ENCODE measurements at places on chromosomes 4 and X.

GRCh38 chr4:154084864-154085263 lies 296.0 kb upstream of the SFRP2 start:
- no peak for DNase-seq

DNA sequence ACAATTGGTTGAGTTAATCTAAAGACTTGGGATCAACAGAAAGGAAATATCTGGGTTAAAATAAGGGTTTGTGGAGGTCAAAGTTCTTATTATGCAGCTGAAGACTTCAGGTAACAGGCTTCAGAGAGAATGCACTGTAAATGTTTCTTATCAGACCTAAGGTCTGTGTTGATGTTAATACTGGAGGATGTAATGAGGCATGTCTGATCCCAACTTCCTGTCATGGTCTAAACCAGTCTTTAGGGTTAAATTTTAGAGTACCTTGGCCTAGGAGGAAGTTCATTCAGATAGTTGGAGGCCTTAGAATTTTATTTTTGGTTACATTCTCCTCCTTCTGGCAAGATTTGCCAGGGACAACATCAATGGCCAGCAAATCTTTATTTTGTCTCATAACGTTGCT lies 72.1 kb upstream of the GC start:
- no peak for DNase-seq

- DNase-seq, result no peak
Observed at GRCh38 chrX:153478746-153479145, 8.4 kb upstream of the HAUS7 start.

DNA sequence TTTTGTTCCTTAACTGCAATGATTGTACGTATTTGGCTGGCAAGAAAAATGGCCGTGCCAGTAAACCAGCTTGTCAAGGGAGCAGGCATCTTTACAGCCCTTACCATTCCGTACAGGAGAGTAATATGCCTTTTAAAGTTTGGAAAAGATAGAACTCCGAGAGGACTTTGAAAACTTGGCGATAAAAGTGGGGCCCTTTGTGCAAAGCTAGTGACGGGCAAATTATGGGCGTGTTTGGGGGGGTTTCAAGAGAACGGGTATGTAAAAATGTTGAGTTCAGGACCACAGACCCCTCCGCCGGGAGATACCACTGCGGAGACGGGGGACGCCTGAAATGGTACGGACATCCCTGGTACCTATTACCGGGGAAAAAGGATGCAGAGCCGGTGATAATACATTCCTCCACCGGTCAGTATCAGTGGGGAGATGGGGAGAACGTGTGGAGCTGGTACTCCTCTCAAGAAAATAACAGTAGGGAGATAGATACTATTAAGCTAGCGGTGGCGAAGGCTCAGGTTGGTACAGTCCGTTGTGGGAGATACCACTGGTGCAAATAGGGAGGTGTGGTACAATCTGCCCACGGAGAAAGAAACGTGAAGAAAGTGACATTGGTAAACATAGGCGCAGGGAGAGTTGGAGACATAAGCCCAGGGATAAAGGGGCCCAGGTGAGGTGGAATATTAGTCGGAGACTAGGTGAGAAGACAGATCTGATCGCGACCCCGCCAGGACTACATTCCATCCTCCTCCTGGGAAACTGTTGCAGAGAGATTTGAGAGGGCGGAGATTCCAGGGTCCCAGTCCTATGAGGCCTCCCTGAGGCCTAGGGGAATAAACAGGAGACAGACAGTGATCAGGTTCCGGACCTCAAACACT lies 14.5 kb downstream of the SPACA5 start:
- peak; percentile 51 for DNase-seq

GRCh38 chrX:115553171-115553570 lies 7.8 kb upstream of the PLS3 start:
- no peak for DNase-seq

- no peak for DNase-seq
Observed at GRCh38 chrX:103629318-103630170, 769 bp downstream of the TCEAL1 start.

GRCh38 chr4:90960433-90960832 lies 833.2 kb downstream of the CCSER1 start:
- DNase-seq, result no peak

- no peak for DNase-seq
Observed at GRCh38 chr4:179361978-179362486, 1919.8 kb upstream of the AGA start.

DNA sequence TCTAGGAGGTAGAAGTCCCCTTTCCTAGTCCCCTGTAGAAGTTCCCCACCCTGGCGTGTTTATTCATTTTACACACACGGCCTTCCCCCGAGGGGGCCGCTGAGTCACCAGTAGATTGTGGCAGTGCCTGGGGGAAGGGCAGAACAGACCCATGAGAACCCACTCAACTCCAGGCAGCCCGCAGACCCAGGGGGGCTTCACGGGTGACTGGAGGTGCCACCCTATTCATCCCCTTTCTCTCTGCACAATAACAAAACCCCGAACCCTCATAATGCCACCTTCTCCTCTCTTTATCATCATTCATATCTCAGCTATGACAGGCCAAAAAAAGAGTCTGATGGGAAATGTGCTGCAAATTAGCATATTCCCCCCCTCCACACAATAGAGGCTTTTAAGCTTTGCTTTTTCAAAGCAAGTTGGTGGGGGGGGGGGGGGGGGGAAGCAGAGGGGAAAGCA lies 20.4 kb upstream of the GPM6B start:
- no peak for DNase-seq

- peak; percentile 28 for DNase-seq
Observed at GRCh38 chr4:40908702-40909362, 159.1 kb downstream of the NSUN7 start.

DNA sequence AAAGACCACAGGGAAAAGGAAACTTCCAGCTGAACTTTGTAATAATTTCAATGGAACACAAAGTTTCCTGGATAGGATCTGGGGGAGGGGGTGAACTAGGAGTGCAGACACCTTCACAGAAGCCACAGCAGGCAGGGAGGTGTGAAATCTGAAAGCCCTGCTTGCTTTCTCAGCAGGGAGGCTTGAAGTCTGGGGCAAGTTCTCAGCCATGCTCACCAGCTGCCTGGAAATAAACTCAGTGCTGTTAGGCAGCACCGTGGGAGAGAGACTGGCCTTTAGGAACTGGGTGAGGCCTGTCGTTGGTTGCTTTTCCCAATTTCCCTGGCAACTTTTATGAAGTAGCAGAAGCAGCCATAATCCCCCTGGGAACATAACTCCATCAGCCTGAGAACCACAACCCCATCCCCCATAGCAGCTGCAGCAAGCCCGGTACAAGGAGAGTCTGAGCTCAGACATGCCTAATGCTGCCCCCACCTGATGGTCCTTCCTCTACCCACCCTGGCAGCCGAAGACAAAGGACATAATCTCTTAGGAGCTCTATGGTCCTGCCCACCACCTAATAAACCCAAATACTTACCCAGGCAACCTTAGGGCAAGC lies 39.2 kb upstream of the NMU start:
- no peak for DNase-seq

- no peak for DNase-seq
Observed at GRCh38 chrX:78327370-78328086, at the start of gene CYSLTR1. Gene CYSLTR1 (minus strand): TSS chrX:78327611. CDS start chrX:78273746, 53,865 bp downstream.

DNA sequence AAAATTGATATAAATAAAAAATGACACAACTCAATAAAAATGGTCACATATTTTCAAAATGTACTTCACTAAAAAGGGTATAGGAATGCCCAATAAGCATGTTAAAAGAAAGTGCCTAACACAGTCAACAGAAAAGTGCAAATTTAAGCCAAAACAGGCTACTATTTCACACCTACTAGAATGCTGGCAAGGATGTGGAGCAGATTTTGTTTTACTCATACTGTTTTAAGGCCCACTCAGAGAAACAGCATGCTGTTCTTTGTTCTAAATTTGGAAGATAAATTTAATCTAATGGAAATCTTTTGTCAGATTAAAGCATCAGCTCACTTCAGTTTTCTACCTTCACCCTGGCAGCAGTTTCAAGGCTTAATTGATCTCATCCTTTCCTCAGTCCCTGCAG lies 576.8 kb upstream of the HS3ST1 start:
- DNase-seq, result no peak

DNA sequence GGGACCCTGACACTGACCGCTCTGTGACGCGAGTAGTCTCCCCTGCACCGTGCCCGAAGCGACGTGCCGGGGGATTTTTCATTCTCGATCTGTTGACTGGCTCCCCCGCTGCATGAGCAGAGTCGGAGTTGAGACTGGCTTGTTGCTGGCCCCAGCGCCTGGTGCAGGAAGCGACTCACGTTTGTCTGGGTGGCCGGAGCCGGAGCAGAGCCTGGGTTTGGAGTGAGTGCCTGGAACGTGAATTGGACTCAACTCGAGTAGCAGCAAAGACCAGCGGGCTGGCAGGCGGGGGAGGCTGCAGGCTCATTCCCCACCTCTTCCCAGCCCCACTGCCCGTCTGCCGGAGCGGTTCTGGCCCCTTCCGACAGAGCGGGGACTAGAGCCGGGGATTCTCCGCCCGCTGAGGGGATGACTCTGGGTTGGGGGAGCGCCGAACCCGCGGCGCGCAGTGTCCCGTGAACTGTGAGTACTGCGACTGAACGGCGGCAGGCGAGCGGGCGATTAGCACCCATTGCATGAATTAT lies 554 bp downstream of the PCDH7 start:
- DNase-seq, result no peak

GRCh38 chrX:115260330-115260729 lies 26.4 kb upstream of the LRCH2 start:
- DNase-seq, result no peak

GRCh38 chr4:121939690-121940089 lies 12.2 kb downstream of the TRPC3 start:
- no peak for DNase-seq

DNA sequence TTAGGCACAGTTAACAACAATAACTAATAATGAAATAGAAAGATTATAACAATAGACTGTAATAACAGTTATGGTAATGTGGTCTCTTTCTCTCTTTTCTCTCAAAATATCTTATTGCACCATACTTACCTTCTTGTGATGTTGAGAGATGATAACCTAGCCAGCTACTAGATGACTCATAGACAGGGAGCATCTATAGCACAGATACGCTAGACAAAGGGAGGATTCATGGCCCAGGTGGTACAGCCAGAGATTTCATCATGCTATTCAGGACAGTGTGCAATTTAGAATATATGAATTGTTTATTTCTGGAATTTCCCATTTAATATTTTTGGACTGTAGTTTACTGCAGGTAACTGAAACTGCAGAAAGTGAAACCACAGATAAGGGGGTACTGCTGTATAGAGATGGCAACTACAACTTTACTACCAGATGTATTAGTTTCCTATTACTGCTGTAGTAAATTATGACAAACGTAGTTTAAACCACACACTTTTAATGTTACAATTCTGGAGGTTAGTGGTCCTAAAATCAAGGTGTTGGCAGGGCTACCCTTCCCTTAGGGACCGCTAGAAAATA lies 41.8 kb upstream of the MAGED1 start:
- no peak for DNase-seq

DNA sequence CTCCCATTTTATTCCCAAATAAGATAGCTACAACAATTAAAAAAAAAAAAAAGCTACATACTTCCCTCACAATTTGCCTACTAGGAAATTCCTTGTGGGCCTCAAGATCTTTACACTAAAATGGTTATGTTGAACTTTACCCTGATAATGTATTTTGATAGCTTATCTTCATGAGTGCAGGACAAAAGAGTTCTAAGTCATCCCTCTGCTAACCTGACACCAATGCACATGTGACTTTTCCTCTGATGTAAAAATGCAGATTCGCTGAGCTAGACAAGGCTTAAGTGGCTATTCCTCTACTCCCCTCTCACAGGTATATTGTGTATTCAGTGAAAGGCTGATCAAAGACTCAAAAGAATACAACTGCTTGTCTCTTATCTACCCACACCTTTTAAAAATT lies 22.5 kb downstream of the ELF2 start:
- no peak for DNase-seq

DNA sequence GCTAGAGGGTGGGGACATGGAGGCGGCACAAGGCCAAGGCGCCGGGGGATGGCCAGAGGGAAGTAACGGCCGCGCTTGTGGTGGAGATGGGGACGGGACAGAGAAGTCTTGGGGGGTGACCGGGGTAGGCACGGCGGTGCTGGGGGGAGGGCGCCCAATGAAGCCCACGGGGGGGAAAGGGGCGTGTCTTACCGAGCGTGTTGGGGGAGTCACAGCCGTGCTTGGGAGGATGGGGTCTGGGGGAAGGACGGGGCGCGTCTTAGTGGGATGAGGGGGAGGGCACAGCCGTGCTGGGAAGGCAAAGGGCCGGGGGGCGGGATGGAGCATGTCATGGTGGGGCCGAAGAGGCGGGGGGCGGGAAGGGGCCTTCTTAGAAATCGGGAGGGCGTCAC lies 952 bp downstream of the ARSD start:
- DNase-seq, result no peak
